Right forelimb (tissue), 1 donor: ENCODE measurements at places on chromosomes 6 and 20.

DNA sequence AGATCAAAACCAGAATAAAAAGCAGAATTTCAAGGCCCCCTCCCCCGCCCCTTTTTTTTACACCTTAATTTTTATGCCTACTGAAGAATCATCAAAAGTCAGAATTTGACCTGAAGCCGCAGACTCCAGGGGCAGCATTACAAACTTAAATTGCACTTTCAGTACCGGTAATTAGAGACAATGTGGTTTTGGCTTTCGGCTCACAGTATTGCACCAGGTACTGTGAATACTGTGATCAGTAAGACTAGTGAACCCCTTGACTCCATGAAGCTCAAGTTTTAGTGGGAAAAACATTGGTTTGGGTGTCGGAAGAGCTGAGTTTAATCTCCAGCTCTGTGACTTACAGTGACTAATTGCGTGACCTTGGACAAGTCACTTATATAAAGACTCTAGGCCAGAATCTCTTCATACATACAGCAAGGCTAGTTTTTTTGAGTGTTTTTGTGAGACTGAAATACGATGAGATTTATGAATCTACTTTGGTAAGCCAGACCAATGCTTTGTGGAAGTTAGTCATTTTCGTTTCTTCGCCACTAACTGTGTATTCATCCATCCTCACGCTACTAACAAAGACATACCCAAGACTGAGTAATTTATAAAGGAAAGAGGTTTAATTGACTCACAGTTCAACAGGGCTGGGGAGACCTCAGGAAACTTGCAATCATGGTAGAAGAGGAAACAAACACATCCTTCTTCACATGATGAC is 114.7 kb downstream of the SASH1 start:
- DNase-seq = no peak

- DNase-seq = no peak
These were observed 4.0 kb downstream of the LRRC73 start for GRCh38 chr6:43506171-43506570.

DNA sequence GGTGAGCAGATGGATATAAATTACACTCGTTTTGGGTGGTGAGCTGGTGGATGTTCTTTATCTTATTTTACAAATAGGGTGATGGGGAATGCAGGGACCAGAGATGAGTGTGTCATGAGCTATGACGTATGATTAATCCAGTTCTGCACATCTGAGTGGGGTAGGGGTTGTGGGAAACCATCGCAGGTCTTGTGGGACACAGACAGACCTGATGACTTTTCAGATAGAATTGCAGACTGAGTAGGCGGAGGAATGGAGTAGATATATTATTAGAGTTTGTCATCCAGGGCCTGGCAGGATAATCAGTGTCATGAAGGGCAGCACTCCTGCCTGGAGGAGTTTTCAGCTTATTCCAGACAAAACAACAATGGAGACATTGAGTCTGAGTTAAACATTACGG is 12.9 kb upstream of the DSP start:
- no peak for DNase-seq

- DNase-seq = no peak
These were observed 1567.8 kb upstream of the DEFB115 start for GRCh38 chr20:29689411-29690225.

- DNase-seq = no peak
These were observed 175.9 kb downstream of the CDC5L start for GRCh38 chr6:44563397-44563796.

- DNase-seq = no peak
These were observed 197.8 kb downstream of the HAO1 start for GRCh38 chr20:7742479-7742878.

DNA sequence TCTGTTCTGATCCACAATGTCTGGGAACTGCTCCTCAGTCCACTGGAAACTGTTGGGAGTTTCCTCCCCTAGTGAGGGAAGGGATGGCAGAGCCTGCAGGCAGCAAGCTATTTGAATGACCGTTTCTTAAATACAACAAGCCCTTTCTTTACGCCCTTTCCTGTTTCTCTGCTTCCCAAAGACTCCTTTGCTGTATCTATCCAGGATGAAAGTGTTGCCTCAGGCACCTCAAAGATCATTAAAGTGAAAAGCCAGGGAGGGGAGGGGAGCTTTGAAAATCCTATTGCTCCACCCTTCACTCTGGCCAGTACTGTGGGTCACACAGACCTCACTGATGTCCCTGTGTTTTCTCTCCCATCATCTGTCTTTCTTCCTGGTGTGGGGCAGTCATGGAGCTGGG is 213.1 kb downstream of the RNF144B start:
- DNase-seq = no peak

DNA sequence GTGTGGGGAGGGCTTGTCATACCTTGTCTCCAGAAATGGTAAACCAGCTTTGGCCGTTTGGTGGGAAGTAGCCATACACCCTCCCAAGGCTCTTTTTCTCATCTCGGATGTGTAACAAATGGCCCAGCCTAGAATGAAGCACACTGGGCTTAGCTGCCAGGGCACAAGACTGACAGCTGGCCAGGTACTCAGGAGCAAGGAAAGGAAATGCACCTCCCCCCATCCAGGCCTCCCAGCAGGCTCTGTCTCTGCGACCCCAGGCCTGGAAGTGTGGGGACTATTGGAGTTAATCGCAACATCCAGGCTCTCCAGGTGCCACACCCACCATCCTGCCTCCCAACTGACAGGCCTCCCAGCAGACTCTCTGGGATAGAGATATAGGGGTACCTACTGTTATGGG is 43.0 kb downstream of the MRS2 start:
- no peak for DNase-seq

- DNase-seq = no peak
These were observed 3.9 kb upstream of the PHACTR3 start for GRCh38 chr20:59600472-59600871.

GRCh38 chr20:48597521-48598302 is 230.1 kb downstream of the PREX1 start:
- peak; percentile 37 for DNase-seq

DNA sequence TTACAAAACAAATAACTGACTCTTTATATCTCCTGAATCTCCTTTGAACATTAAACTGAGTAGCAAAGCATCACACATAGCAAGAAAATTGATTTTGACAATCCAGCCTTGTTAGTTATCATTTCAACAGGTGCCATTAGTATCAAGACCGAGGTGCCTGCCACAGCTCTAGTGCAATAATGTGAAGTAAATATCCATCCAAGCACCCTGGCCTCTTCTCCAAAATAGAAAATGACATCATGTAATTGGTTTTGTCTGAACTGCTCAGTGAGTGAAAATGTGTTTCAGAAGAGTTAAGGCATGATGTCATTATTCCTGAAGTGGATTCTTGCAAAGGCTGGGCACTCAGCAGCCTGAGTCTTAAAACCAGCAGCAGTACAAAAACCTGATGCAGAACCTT is 341.4 kb downstream of the PLCB1 start:
- no peak for DNase-seq

DNA sequence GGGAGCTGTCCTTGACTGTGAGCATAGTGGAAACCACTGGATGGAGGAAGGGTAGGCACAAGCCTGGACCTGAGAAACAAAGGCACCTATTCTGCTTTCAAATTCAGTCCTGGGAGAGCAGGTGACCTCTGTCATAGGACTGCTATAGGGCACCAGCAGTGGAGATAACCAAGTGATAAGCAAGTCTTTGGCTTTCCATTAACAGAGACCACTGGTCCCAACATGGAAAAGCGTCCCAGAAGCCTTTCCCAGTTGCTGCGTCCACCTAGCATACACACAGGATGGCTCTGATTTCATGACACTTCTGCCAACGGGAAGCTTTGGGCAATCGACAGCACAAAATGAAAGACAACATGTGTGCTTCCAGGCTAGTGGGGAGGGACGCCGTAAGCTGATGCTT is 8.9 kb downstream of the SLC22A3 start:
- DNase-seq = no peak

- DNase-seq = no peak
These were observed 32.3 kb downstream of the GMDS start for GRCh38 chr6:2213086-2213485.

DNA sequence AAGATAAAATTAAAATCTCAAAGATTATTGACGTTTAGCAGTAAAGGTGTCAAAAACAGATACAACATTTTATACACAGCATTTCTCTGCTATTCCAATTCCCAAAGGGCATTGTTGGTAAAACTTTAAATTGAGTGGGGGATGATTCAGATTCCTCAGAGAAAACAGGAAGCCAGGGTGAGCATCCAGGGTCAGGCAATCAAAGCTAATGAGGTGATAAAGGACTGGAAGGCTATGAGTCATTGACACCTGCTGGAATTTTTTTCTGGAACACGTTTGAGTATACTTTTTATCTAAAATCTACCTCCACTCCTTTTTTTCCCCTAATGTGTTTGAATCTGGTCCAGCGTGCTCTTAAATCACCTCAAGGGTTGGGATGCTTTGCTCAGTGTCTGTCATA is 52.2 kb downstream of the FKBP1C start:
- DNase-seq = no peak

- no peak for DNase-seq
These were observed 84.4 kb upstream of the HDAC2 start for GRCh38 chr6:114055349-114055748.

- no peak for DNase-seq
These were observed 41.3 kb downstream of the CDYL start for GRCh38 chr6:4817551-4817950.

GRCh38 chr6:87182940-87183339 is 27.6 kb downstream of the ZNF292 start:
- no peak for DNase-seq

GRCh38 chr20:32132911-32133549 is 23.5 kb downstream of the TM9SF4 start:
- no peak for DNase-seq

DNA sequence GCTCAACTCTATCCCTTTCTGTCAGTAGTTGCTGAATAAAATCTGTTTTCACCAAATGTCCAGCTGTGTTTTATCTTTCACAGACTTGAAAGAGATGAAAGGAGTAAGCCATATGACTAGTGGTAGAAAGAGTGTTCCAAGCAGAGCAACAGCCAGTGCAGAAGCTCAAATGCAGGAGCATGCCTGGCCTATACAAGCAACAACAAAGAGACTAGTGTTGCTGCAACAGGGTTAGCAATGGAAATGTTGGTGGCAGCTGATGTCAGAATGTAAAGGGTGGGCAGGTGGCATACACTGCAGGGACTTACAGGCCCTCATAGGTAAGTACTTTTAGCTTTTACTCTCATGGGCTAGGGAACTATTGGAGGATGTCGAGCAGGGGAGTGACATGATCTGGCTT is 5.2 kb upstream of the HINT3 start:
- DNase-seq = no peak

- DNase-seq = no peak
These were observed 29.0 kb downstream of the BPIFB1 start for GRCh38 chr20:33311996-33312395.

- no peak for DNase-seq
These were observed 108.4 kb downstream of the RTN4IP1 start for GRCh38 chr6:106520711-106521401.

DNA sequence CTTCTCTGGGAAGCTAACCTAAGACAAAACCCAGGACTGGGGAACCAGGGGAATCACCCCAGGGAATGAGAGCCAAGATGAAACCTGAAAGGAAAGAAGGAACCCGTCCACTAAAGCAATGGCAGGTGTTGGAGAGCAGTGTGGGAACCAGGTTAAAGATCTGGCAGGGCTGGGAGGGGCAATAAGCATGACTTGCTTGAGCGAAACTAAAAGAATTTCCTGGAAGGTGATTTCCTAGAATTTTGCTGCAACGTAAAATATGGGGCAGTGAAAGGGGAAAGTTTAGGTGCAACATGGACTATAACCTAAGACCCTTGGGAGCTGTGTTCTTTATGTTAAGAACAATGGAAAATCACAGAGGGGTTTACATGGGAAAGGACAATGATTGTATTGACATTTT is 126.2 kb upstream of the SSTR4 start:
- no peak for DNase-seq

DNA sequence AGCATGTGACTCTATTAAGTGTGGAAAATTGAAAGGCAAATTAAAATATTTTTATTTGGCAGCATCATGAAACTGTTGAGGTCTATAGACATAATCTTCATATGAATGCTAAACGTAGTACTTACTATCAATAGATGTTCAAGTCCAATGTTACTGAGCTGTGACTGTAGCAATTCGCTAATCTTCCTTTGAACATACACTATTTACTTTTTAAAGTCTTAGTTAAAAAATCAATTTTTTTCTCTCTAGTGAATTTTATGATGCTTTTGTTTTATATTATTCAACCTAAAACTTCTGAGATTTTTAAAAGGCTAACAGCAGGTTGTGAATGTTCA is 85.2 kb upstream of the ELOVL5 start:
- DNase-seq = no peak

DNA sequence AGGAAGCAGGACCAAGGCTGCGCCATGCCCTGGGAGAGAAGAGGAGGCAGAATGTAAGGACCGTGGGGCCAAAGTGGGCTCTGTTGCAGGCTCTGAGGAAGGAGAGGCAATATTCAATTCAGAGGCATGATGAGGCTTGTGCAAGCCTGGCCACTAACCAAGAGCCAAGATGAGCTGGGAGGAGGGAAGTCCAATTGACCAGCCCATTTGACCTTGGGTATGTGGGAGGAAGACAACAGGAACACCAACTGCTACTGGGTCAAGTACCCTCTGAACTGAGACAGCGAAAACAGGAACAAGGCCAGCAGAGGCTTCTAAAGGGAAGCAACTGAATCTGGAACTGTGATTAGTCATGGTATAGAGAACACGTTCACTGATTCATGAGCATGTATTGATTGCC is 779.6 kb downstream of the MAFB start:
- DNase-seq = no peak

- DNase-seq = no peak
These were observed 77.1 kb downstream of the STMND1 start for GRCh38 chr6:17178754-17179529.

DNA sequence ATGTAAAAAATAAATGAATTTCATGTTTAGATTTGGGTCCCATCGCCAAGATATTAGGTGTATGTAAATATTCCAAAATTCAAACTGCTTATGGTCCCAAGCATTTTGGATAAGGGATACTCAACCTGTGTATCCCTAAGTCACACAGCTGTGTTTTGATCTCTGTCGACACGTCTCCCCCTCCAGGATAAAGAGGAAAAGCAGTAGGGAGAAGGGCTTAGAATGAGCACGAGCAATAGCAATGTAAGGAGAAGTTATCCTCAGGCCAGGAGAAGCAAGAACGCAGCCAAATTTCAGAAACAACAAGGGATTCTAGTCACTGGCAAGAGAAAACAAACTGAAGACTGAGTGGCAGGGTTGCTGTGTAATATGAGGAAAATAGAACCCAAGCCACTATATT is 181.2 kb downstream of the AIG1 start:
- no peak for DNase-seq

GRCh38 chr6:1004885-1005630 is 306.8 kb upstream of the FOXQ1 start:
- DNase-seq = no peak

- DNase-seq = no peak
These were observed 2.9 kb downstream of the TNNC2 start for GRCh38 chr20:45823949-45824835.
